Activated T-helper 17 cell treated with anti-CD3 and anti-CD28 coated beads, Interleukin-2, amount 50 U/mL, for 72 hours (primary cell): ENCODE measurements at places on chromosomes 2 and 18.

DNA sequence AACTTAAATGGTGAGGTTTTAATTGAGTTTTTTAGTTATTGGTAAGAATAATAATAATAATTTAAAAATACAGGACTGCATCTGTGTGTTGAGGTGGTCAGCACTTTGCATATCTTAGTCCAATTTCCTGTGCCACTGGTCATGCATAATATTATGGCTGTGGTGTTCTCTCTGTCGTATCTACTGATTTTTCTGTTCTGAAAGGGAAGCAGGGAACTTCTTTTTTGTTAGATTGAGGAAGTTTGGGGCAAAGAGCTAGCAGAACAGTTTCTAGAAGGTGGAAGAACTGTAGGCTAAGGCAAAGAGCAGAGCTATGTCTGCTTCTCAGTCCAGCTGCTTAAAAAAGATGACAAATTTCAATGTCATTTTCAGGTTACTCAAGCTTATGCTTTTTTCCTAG, 74.3 kb downstream of the XRCC5 start:
- ATAC-seq = no peak

DNA sequence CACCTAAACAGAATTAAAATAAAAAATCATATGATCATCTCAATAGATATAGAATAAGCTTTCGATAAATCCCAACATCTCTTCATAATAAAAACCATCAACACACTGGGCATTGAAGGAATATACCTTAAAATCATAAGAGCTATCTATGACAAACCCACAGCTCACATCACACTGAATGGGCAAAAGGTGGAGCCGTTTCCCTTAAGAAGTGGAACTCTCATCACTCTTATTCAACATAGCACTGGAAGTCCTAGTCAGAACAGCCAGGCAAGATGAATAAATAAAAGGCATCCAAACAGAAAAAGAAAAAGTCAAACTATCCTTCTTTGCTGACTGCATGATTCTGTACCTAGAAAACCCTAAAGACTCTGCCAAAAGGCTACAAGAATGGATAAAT, 510.3 kb downstream of the ZNF804A start:
- no peak for ATAC-seq

- ATAC-seq = no peak
These were observed 234.7 kb downstream of the CCDC178 start for GRCh38 chr18:33205777-33206176.

GRCh38 chr2:233059547-233059796, 670 bp upstream of the INPP5D start:
- ATAC-seq = no peak

GRCh38 chr2:228535396-228535795, 353.9 kb upstream of the SPHKAP start:
- no peak for ATAC-seq

DNA sequence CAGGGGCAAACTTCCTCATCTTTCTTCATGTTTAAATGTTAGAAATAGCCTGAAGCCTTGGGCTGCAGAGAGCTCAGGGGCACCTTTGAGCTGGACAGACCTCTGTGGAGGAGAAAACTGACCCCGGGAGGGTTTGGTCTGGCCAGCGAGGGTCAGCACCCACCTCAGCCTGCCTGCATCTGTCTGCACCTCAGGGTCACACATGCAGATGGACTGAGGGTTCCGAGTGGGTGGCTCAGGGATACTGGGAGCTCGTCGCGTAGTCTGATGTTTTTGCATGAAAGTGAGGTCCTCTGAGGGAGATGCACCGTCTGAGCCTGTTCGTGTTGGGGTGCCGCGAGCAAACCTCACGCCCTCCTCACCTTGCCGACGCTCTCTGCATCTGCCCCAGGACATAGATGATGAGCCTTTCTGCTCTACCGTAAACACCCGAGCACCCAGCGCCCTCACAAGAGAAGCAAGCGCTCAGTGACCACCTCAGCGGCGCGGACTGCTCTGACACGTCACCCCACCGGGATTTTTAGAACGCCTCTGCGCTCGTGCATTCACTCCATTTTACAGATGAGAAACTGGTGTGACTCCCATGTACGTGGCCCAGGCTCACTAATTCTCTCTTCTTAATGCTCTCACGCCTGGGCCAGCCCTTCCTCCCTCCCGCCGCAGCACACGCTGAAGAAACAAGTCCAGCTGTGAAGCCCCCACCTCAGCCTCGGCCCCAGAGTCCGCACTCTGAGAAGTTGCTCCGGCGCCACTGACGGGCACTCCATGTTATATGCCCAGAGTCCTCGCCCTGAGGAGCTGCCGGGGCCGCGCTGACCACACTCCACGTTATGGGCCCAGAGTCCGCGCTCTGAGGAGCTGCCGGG, 9.5 kb downstream of the KCNG2 start:
- ATAC-seq = no peak

GRCh38 chr18:8106603-8107002, 502.6 kb upstream of the RAB12 start:
- ATAC-seq = no peak

DNA sequence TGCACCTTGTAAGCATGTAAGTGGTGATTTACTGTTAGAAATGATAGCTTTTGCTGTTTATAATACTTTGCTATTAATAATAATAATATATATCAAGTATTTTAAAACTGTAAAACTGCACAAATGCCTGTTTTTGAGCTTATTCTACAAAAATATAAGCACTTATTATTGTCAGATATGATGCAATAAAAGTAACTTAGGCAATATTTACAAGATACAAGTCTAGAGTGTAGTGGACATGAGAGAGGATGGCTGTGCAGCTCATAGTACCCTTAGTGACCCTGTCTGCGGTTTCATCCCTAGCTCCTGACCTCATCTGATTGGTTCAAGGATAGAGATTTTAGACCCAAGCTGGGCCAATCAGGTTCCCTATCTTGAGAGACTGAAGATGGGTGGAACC, 178.4 kb downstream of the MTX2 start:
- ATAC-seq = no peak

GRCh38 chr2:112519506-112519905, 22.8 kb upstream of the POLR1B start:
- no peak for ATAC-seq

- ATAC-seq = no peak
These were observed 272.1 kb downstream of the SP3 start for GRCh38 chr2:173693044-173693589.

DNA sequence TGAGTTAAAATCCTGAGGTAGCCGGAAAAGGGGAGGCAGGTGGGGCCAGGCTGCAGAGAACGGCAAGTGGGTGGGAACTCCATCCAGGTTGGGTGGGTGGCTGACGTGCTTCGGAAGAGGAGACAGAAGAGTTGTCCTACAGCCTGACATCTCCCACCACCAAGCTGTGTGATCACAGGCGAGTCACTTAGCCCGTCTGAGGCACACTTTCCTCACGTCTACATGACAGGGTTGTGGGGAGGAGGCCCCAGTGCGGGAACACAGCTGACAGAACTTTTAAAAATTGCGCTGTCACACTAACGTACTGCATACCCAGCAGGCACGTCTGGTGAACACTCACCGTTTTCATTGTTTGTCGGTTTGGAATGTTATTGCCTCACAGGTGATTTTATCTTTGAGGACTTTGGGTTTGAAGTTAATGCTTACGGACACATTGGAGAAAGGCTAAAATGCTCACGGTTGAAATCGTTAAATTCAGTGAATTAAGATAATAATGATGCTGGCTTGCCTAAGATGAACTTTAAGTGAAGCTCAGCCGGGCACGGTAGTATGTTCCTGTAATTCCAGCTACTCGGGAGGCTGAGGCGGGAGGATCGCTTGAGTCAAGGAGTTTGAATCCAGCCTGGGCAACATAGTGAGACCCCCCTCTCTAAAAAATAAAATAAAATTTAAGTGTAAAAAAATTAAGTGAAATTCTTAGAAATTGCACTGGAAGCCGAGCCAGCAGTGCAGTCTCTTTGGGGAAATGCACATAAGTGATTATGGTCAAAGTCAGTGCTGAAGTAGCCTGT, 8.9 kb downstream of the EMILIN2 start:
- ATAC-seq = no peak

DNA sequence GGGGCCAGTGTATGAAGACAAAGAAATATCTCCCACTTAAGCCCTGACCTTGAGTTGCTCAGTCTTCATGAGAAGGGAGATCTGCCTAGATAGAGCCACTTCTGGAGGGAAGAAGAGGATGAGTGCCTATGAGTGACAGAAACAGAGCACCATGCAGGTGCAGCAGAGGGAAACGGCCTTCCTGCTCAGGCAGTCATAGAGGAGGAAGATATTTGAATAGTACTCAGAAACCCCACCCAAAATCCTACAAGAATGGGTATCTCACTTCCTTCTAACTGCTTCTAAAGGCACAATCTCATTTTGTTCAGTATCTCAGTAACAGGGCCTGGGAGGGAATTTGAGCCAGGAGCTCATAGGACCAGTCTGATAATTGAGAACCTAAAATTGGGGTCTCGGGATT, 339.3 kb downstream of the ALK start:
- no peak for ATAC-seq

GRCh38 chr2:99081891-99082290, 59.6 kb upstream of the C2orf15 start:
- no peak for ATAC-seq

DNA sequence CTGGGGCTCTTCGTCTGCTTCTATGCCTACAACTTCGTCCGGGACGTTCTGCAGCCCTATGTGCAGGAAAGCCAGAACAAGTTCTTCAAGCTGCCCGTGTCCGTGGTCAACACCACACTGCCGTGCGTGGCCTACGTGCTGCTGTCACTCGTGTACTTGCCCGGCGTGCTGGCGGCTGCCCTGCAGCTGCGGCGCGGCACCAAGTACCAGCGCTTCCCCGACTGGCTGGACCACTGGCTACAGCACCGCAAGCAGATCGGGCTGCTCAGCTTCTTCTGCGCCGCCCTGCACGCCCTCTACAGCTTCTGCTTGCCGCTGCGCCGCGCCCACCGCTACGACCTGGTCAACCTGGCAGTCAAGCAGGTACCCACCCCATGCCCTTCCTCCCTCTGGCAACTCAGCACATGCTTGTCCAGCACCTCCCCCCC, 24.2 kb downstream of the STEAP3 start:
- no peak for ATAC-seq

- ATAC-seq = no peak
These were observed 386.4 kb downstream of the PIK3C3 start for GRCh38 chr18:42341423-42341822.

- ATAC-seq = no peak
These were observed 256.8 kb upstream of the ZEB2 start for GRCh38 chr2:144776766-144777165.

DNA sequence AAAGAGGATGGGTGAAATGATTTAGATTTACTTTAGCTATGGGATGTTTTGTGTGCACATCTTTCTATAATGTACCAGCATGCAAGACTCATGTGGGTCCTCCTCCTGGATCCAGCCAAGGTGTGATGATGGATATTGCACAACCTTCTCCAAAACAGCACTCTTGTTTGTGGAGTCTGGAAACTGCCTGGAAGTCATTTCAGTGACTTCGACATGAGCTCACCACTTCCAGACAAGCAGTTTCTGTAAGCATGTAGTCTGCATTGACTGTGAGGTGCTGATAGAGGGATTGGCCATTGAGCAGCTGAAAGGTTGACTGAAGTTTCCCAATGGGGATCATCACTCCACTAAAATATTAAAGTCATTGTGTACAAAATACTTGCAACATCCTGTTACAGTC, 154.0 kb downstream of the TRIB2 start:
- no peak for ATAC-seq
